Amniotic stem cell (primary cell): ENCODE measurements at places on chromosomes 3 and 15.

- no peak for DNase-seq
Measured at GRCh38 chr3:22371607-22372291, 620.7 kb upstream of the ZNF385D start.

GRCh38 chr3:131705099-131705498, 202.3 kb upstream of the MRPL3 start:
- no peak for DNase-seq

- DNase-seq = no peak
Measured at GRCh38 chr3:196186651-196187573, 24.3 kb downstream of the ZDHHC19 start.

GRCh38 chr3:64380546-64380945, 155.3 kb upstream of the PRICKLE2 start:
- no peak for DNase-seq

GRCh38 chr15:39396979-39397615, 183.8 kb upstream of the THBS1 start:
- DNase-seq = no peak

- DNase-seq = no peak
Measured at GRCh38 chr15:30906366-30906765, 2.7 kb downstream of the FAN1 start.

GRCh38 chr3:118973050-118973449, 61.6 kb downstream of the IGSF11 start:
- no peak for DNase-seq

GRCh38 chr3:149848688-149849087, 35.7 kb downstream of the RNF13 start:
- DNase-seq = no peak

GRCh38 chr15:31799715-31800321, 230.5 kb upstream of the CHRNA7 start:
- no peak for DNase-seq

DNA sequence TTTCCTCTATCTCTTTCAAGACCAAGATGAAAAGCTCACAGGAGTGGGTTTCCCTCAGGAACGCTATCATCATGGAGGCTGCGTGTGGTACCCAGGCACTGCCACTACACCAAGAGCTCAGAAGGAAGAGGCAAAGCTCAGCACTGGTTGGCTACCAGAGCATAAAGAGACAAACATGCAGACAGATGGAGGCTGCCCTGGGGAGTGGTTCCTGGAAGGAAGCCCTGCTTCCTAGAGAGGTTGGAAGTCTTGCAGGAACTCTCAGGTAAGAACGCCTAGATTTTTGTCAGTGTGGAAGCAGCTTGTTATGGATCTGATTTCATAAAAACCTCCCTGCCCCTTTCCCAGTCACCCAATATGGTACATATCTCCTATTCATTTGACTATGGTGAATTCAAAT, 49.9 kb upstream of the ADCY5 start:
- no peak for DNase-seq

DNA sequence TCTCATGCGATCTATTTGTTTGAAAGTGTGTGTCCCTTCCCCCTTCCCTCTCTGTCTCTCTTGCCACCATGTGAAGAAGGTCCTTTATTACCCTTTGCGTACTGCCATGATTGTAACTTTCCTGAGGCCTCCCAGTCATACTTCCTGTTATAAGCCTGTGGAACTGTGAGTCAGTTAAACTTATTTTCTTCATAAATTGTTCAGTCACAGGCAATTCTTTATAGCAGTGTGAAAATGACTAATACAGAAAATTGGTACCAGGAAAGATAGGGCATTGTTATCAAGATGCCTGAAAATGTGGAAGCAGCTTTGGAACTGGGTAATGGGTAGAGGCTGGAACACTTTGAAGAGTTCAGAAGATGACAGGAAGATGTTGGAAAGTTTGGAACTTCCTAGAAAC, 743.7 kb upstream of the NECTIN3 start:
- DNase-seq = no peak
